Fibroblast of skin of back (primary cell): ENCODE measurements at places on chromosomes 11 and 22.
A peak's percentile ranks its signal among the peaks of the same experiment; 100 is the strongest.

- no peak for DNase-seq
Measured at GRCh38 chr11:60926500-60926899, 2.2 kb downstream of the TMEM132A start.

DNA sequence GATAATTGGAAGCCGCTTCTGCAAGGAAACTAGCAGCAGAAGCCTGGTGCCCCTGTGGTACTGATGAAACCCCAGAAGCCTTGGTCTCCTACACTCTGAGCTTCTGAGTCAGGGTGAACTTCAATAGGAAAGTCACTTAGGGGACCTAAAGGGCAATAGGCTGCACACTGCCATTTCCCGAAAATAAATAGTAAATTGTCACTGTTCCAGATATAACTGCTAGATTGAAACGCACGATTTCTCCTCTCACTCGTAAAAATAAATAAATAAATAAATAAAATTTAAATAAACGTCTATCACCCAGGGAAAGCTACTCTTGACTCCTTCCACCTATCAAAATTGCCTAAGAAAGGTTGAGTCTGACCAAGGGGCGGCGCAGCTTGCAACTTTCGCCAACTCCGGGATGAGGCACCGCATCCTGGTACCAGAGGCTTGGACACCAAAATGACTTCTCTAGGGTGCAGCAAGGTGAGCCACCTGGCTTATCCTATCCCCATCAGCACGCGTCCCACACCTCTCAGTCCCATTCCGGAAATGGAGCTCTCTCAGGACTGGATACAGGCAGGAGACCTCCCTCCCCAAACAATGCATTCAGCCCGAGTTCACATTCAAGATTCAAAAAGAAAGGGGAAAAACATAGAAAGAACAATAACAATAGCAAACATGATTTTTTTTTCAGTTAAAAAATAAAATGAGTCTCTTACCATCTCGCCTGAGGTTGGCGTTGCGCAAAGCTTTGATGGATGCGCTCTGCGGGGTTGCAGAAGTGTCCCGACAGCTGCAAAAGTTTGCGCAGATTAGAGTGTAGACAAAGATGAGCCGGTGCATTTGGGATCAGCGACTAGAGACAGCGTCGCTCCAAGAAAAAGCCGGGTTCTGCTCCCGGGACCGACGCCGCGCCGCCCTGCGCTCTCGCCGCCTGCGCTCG lies 583 bp downstream of the PDGFD start:
- DNase-seq = peak; percentile 5

GRCh38 chr11:115911613-115912346 lies 407.6 kb upstream of the CADM1 start:
- no peak for DNase-seq

GRCh38 chr22:22111267-22111751 lies 128.7 kb upstream of the TOP3B start:
- DNase-seq = peak; percentile 59

GRCh38 chr11:21494946-21495345 lies 697.9 kb upstream of the ANO5 start:
- DNase-seq = no peak

GRCh38 chr22:47997052-47997590 lies 1234.7 kb downstream of the TBC1D22A start:
- no peak for DNase-seq

DNA sequence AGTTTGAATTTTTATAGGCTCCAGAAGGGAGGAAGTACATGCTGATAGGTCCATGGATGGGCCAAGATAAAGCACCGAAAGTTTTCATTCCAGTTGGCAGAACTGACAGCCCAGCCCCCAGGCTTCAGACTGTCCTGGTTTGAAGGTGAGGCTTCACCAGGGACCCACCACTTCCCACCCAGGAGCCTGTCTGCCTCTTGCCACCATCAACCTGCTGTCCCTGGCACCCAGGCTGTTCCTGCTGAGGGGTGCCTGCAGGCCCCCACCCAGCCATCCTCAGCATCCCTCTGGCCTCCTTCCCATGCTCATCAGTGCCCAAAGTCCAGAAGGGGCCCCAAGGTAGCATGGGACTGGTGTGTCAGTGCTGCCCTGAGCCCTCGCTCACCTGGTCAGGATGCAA lies 463.9 kb downstream of the NELL1 start:
- no peak for DNase-seq

- no peak for DNase-seq
Measured at GRCh38 chr11:118975771-118976709, 4.5 kb downstream of the FOXR1 start.

- no peak for DNase-seq
Measured at GRCh38 chr11:129425214-129425613, 49.6 kb downstream of the BARX2 start.

- DNase-seq = no peak
Measured at GRCh38 chr11:47987310-47987709, 7.0 kb downstream of the PTPRJ start.

DNA sequence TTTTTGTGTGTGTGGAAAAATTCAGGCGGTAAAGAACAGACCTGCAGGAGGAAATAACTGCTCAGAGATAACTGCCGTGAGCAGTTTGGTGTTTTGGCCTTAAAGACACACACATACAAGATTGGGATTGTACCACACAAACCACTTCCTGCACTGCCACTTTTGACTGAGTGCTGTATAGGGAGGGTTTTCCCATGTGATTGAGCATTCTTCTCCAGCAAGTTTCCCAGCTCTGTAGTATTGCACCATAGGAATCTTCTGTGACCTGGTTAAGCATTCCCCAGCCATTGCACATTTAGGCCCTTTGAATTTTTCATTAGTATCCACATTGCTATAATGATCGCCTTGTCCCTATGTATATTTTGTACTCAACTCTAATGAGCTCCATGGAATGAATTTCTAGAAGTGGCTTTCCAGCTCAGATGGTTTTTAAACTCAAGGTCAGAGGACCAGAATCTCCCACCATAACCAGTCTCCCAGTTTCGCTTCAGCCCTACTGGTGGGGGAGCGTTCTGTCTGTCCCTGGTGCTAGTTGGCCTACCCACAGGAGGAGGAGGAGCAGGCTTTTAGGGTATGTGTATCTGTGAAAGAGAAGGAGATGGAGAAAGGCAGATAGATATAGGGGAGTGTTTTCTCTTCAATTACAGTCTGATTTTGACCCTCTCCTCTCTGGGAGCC lies 9.3 kb downstream of the CD82 start:
- peak; percentile 96 for DNase-seq

- DNase-seq = no peak
Measured at GRCh38 chr22:43101306-43101705, 9.2 kb upstream of the BIK start.

- no peak for DNase-seq
Measured at GRCh38 chr22:25146307-25146706, 53.4 kb upstream of the CRYBB3 start.

DNA sequence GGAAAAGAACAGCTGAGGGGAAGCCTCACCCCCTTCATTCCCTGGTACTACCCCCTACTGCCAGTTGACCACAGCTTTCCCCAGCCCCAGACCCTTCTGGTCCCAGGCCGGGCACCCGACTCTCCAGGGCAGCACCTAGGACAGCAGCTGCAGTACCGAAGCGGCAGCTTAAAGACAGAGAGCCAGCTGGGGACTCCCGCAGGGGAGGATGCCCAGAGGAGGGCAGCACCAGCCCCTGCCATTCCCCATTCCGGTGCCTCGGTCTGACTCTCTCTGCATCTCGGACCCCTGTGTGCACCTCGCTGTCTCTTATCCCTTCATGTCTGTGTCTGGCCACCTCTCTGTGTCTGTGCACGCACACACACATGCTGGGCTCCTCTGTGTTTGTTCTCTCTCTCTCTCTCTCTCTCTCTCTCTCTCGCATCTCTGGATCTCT lies 9.4 kb downstream of the IGSF9B start:
- DNase-seq = peak; percentile 52

DNA sequence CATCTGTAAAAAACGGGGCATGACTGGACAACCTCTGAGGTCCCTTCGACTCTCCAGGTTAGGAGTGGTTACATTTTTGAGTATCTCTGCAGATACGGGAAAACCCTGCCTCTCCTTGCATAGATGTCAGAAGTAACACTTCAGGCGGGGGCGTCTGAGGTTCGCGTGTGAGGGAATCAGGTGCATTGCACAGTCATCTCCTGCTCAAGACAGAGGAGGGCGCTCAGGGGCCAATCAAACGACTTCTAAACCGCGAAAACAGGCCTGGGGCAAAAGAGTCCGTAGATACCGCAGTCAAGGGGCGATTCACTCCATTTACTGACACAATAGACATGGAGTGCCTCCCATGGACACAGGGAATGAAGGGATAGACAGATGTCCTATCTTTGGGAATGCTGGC lies 31.7 kb downstream of the KIRREL3 start:
- peak; percentile 6 for DNase-seq

DNA sequence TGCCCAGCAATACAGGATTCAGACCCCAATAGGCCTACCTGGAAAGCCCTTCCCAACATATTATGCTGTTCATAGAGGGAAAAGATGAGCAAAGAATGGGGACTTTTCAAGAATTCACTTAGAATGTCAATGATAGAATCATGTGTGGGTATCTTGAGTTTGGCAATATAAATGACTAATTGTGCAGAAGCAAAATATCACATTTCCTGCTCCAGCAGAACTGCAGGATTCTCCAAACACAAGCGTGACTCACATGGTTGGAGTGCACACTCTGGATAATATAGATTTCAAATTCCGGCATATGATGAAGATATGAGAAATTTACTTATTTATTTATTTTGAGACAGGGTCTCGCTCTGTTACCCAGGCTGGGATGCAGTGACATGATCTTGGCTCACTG lies 12.5 kb upstream of the APOL5 start:
- peak; percentile 92 for DNase-seq

DNA sequence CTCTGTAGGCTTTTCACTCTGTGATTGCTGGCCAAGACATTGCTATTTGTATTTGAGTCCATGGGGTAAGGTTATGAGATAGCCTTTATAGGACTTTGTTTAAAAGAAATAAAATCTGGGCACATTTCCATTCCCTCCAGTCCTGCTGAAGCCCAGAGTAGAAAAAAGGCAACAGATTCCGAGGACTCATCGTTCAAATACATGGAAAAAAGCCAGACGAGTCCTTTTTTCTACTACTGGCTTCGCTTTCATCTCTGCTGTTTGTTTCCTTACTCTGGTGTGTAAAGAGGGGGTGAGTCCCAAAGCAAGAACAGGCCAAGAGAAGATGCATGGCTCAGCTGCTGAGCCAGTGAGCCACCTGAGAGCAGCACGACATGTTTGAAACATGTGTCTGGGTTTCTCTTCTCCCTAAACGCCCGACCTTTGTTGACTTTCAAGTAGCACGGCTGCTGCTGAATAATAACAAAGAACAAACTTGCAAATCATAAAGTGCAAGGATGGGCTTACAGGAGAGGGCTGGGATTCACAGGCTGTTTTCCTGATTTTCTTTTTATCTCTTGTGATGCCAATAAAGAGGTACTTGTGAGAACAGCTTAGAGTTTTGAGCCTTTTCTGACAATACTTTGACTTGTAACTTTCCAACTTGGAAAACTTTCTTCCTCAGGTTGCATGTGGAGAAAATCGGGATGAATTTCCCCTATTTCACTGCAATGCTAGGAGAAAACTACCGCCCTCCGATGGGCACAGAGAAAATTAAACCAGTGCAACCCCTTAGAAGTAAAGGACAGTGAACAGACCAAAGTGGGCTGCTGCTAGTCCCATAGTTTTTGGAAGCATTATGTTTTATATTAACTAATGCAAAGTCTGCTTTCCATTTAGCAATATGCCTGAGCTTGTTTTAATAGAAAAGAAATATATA lies 195.2 kb upstream of the RAG2 start:
- DNase-seq = no peak

DNA sequence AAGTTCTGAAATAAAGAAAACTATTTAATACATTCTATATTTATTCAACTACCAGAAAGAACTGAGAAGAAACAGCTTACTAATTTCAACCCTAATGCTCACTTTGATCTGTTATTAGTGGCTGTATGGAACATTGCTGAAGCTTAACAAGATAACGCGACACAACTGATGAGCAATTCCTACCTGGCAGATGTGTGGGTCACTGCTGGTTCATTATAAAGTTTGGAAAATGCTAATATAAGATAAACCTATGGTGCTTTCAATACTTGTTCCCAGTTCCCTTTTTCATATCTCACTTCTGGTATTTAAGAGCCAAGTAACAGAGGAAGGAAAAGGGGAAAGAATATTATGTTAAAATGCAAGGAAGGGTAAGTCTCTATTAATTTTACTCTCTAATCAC lies 10.5 kb downstream of the CTSC start:
- DNase-seq = no peak
